Mucosa of gallbladder (tissue), 1 donor: ENCODE measurements at places on chromosomes 2 and 18.

DNA sequence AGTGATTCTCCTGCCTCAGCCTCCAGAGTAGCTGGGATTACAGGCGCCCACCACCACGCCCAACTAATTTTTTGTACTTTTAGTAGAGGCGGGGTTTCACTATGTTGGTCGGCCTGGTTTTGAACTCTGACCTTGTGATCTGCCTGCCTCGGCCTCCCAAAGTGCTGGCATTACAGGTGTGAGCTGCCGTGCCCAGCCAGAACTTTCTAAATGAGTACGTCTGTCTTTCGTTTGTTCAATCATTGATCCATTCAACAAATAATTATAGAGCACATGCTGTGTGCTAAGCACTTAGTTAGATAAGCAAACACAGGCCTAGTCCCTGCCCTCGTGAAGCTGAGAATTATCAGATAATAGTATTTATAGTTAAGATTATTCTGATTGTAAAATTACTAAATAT, 56.5 kb downstream of the TTC39C start:
- no peak for DNase-seq

DNA sequence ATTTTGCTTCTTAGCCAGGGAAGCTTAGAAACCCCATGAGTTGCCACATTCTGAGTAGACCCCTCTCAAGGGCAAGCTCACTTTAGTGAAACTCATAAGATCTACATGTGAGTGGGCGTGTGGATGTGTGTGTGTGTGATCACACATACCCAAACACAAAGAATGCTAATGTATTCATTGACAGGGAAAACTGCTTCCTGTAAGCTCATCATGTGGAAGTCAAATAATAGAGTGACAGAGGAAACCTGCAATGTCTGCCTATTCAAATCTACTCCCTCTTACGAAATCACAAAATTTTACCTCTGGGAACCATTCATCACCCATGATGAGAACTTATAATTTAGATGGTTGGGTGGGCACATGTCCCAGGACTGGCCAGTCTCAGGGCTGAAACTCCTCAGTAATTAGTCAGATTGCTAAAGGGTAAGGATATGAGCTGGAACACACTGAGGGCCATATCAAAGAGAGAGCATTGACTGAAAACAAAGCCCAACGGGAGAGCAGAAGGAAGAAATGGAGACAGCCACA, 94.5 kb upstream of the CCDC150 start:
- DNase-seq: no peak

GRCh38 chr18:27695503-27695902, 481.4 kb downstream of the CDH2 start:
- DNase-seq: no peak

DNA sequence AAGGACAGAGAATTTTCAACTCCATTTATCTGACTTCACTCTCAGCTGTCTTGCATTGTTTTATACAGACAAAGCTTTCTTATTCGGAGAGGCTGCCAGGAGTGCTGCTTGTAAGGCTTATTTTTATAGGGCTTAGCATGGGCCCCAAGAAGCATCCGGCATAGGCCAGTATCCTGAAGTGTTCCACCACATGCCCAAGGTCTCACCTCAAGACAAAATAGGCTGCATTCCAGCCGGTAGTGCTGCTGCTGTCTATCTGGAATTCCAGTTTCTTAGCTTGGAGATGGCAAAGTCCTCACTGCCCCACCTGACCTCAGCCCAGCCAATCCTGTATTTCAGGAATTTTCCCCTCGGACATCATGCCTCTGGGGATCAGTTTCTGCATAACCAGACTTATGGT, 47.6 kb upstream of the MCFD2 start:
- DNase-seq: no peak

DNA sequence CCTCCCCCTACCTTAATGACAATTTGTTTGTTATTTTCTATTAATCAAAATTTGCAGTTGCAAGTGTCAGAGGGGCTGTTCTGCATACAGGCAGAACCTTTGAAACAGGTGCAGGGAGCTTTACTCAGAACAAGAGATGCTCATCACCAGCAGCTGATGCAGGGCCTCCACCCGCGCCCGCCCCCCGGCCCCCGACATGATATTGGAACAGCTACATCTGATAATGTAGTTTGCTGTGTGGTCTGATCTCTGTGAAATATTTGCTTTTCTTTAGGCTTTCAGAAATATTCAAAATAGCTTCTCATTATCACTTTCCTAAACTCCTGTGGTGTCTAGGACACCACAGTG, 130.0 kb downstream of the PRKCE start:
- DNase-seq: no peak

- no peak for DNase-seq
Observed at GRCh38 chr18:30888344-30888743, 154.2 kb downstream of the DSC3 start.

GRCh38 chr2:9255416-9255815, 48.8 kb downstream of the ASAP2 start:
- no peak for DNase-seq

DNA sequence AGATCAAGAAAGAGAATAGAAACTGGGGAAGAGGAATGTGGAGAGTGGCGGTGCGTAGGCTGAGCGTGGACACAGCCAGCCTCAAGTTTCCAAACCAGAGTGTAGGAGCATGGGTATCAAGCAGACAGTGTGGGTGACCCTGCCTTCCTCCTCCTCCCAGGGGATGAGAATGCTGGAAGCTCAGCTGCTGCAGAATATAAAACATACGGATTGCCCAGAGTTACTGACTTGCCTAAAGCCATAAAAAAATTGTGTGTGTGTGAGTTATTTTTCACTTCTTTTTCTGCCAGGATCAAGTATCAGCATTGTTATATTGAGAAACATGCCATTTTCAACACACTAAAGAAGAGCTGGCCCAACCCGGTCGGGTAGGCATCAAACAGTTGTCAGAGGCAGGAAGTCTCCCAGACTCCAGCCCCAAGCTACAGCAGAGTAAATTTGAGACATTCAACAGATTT, 333.3 kb upstream of the ACVR2A start:
- peak; percentile 54 for DNase-seq

GRCh38 chr2:159882130-159882745, 84.2 kb upstream of the CD302 start:
- DNase-seq: no peak

- DNase-seq: no peak
Observed at GRCh38 chr18:36308711-36309435, 11.4 kb downstream of the FHOD3 start.

DNA sequence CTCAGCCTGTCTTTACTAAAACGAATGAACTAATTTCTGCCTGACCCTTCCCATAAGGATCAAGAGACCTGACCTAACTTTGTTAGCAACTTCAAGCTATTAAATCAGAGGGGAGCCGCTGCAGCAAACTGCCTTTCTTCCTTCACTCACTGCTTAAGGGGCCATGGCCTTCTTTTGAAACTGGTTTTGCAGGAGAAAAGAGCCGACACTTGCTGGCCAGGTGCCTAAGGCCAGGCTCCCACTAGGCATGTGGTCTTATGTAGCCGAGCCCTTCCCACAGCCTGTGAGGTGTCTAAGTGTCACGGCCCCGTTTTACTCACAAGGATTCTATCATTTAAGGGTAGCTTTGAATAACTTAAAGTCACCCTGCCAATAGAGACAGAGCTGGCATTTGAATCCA, 130.8 kb downstream of the ZNF236 start:
- DNase-seq: peak; percentile 36

DNA sequence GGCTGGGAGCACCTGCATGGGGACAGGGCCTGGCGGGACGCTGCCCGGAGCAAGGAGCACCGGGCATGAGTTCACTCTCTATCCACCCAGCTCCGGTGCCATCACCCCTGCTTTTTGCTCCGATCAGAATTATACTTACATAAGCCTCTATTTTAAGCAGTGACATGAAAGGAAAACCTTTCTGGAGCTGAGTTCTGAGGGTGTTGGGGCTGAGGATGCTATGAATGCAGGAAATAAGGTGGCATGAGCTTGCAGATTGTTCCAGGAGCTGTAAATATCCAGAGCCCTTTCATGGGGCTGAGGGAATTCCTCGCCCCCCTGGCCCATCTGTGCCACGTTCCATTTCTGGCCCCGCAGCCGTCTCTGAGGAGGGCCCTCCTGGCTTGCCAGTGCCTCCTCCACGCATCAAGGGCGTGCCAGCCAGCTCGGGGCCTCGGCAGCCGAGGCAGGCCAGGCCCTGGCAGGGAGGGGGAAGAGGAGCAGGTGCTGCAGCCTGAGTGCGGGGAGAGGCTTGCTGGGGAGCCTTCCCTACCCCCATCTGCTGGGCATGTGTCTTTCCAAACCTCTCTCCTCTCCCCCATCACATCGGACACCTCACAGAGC, 91.7 kb upstream of the MCFD2 start:
- no peak for DNase-seq

DNA sequence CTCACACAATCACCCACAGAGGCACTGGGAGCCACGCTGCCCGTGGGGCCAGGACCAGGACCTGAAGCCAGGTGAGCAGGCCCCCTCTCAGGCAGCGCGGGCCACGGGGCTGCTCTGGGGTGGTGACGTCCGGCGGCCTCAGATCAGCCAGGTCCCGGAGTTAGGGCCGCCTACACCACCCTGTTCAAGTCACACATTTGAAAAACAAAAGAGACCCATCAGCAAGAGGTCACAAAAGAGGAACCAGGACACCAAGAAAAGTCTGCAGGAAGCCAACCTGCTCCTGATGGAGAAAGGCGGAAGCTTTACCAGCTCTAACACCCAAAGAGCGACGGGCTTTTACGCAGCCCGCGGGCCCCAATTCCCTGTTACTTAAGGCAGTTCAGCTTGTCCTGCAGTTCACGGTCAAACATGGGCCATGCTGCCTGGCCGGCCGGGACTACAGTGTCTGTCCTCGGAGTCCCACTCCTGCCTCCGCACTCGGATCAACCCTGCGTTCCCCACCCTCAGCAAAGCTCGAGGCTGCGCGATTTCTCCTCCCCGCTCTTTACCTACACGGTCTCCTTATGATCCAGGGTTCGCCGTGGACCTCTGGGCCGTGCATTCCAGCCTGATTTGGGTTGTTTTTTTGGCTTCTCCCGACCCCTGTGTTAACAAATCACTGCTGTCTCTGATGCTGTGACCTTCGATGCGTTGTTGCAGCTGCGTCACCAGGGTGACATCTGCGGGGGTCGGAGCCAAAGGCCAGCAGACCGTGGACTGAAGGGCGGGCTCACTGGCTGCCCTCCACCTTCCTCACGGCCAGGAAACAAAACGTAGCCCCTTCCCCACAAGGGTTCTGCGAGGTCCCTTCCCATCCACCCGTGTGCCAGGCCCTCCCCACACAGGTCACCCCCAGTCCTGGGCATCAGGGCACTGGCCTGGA, 31.0 kb downstream of the SNORC start:
- DNase-seq: no peak

DNA sequence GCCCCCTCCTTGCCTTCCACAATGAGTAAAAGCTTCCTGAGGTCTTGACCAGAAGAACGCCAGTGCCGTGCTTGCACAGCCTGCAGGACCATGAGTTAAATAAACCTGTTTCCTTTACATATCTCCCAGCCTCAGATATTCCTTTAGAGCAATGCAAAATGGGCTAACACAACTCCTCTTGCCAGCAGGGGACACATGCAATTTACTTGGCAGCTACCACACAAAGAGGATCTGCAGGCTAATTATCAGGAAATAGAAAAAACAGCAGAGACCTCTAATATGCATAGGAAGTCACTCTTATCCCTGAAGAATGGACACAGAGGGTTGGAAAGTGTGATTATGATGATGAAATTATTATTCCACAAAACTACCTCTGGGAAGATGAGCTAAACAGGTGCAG, 114.0 kb downstream of the PIEZO2 start:
- DNase-seq: no peak

DNA sequence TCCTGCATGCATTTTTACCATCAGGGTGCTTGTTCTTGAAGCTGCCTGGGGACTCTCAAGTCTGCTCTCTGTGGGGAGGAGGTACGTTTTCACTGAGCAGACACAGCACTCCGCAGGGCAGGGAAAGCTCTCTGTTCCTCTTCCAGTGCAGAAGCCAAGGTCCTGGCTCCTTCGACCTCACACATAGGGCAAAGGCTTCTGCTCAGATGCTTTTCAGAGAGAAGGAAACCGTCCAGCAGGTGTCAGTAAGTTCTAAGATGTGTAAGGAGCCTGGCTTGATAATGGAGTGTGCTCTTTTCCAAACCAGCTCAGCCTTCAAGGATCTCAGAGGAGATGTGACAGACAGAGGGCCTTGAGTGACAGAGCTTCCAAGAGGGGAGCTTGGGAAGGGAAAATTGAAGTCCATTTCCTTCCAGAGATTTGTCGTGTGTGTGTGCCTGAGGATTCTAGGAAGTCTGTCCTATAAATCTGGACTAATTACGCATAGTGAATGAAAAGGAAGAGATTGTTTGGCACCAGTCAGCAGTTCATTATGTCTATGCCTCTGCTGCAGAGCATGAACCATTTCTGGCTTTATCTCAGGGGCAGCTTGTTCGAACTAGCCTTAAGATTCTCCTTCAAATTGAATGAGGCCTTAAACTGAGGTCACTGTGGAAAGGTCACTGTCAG, 67.3 kb upstream of the UPP2 start:
- DNase-seq: peak; percentile 57

- no peak for DNase-seq
Observed at GRCh38 chr2:114542695-114543094, 100.3 kb downstream of the DPP10 start.

- DNase-seq: no peak
Observed at GRCh38 chr2:9365498-9366019, 57.8 kb downstream of the ITGB1BP1 start.

- DNase-seq: no peak
Observed at GRCh38 chr18:76434452-76434851, 60.6 kb downstream of the ZNF516 start.

DNA sequence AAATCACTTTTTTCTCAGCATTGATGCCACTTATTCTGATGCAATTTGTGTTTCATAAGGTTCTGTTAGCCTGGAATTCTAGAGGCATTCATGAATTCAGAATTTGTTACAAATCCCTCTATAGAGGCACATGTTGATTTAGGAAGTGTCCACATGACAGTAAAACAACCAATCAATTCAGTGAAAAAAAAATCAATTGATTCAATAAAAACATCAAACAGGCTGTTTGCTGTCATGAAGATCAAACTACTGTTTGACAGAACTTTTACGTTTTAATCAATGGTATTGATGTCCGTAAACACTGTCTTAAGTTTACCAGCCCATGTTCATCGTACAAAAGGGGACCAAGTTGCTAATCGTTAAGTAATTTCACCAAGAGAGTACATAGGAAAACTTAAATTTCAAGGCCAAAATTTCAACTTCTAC, 261.5 kb downstream of the FIGN start:
- DNase-seq: no peak

DNA sequence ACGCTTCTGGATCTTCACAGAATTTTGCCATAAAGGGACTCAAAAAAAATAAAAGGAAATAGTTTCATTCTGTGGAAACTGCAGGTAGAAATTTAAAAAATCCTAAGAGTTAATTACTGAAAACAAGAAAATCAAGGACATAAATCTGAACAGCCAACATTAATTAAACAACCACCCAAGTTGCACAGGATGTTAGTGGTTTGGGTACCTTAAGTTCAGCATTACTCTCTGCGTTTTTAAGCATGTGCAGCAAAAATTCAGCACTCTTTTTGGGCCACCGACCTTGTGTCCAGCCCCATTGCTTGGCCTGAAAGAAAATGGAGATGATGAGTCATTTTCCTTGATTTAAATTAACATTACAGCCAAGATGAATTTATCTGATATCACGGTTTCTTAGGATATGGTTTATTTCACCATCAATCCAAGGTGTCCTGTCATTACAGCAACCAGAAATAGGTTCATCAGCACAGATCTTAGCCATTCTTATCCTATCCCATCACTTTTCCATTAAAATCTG, 3.3 kb upstream of the C18orf32 start:
- DNase-seq: no peak
